ENCODE measurements at places on chromosomes 4 and X. TPM values are rescaled to one million over a fixed set of nuclear protein-coding genes. Genes with fewer than 3 reads are reported as not detected.

DNA sequence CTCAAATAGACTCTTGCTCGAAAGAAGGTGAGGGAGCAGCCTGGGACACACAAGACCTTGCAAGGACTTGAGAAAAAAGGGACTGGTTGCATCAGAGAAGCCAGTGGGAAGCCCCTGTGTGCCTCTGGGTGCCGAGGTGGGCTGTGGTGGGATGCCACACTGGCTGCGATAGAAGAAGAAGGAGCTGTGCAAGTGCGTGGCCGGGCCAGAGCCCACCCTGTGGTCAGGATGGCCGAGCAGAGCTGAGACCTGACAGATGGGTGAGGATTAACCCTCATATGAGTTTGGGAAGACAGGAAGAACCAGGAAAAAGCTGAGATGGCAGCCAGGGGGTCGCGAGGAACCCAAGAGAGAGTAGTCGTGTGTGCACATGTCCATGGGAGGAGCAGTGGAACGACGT lies 44.6 kb upstream of the HGFAC start:
- no peak for DNase-seq

- DNase-seq: no peak
These were observed 11.0 kb downstream of the SH3BP2 start for GRCh38 chr4:2803624-2804448.

GRCh38 chr4:25223802-25224375 lies 9.9 kb upstream of the PI4K2B start:
- DNase-seq: no peak

- DNase-seq: no peak
These were observed 290.9 kb downstream of the KCTD8 start for GRCh38 chr4:44157611-44158277.

DNA sequence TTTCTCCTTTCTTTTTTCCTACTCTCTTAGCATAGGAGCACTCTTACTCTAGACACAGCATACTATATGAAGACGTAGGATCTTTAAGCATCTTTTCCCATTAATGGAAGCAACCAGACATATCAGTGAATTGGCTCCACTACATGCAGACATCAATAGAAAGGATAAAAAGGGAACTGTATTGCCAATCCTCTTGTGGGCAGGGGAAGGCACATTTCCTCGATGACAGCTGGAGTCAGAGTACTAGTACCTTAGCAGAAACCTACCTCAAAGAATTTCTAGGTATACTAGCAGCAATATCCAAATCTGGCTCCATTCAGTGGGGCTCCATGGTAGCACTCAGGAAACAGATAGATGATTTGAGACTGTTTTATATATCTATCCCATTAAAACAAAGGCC lies 20.1 kb downstream of the CYBB start:
- DNase-seq: no peak

GRCh38 chrX:72351606-72352334 lies 46.1 kb upstream of the CITED1 start:
- no peak for DNase-seq

GRCh38 chr4:65983061-65983460 lies 312.8 kb upstream of the EPHA5 start:
- no peak for DNase-seq

DNA sequence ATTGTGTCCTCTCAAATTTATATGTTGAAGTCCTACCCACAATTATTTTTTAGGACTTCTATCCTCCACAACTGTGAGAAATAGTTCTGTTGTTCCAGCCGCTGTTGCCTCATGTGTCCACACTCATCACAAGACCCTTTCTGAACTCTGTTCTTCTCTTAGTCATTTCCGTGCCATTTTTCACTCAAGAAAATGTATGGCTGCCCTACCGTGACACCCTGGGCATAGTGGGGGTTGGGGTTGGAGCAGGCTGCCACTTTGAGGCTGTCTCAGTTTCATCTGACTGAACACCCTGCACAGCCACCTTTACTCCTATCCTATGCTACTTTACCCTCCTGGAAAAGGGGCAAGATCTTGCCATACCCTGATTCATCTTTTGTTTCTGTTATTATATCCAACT lies 319.1 kb downstream of the TENM3 start:
- DNase-seq: no peak

VEGFC gene
- 2.5 TPM for total RNA-seq

RIPPLY1 gene
- not detected for total RNA-seq

SLC49A3 gene
- total RNA-seq: 10.5 TPM

ARHGAP10 gene
- total RNA-seq: 30.5 TPM

HCCS gene
- total RNA-seq: 19.3 TPM
